ENCODE measurements at places on chromosomes 2 and 18.

- DNase-seq, result no peak
Observed at GRCh38 chr2:29223257-29223656, 108.0 kb downstream of the CLIP4 start.

DNA sequence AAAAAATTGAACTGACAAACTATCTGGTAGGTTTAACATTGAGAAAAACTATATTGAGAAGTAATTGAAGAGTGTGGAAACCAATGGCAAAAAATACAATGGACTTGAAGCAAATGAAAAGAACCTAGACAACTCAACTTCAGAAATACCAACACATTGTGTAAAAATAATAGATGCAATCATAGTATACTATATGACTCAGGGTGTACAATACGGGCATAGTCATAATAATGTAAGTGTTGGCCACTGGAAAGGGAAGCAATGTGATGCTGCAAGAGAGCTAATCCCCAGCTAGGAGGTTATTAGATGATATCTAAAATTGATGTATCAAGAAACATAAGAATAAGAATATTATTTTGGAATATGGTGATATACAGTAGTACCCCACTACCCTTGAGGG is 45.3 kb downstream of the SMAD7 start:
- no peak for DNase-seq

- DNase-seq, result no peak
Observed at GRCh38 chr2:237919593-237919992, 47.2 kb upstream of the UBE2F start.

DNA sequence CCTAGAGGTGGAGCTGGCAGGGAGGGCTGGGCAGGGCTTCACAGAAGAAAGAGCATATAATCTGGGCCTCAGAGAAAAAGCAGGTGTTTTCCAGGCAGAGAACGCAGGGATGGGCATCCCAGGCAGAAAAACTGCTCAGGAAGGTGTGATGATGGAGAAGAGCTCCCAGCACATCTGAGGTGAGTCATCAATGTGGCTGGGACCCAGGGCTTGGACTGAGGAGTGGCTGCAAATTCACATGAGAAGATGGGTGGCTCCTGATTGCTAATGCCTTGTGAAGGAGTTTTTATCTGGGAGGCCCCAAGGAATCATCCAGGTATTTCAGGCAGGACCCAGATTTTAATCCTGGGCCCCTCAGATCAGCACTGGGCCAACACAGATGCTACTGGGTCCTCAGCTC is 10.2 kb downstream of the IL1F10 start:
- no peak for DNase-seq

GRCh38 chr2:79437433-79438267 is 75.2 kb upstream of the CTNNA2 start:
- no peak for DNase-seq

DNA sequence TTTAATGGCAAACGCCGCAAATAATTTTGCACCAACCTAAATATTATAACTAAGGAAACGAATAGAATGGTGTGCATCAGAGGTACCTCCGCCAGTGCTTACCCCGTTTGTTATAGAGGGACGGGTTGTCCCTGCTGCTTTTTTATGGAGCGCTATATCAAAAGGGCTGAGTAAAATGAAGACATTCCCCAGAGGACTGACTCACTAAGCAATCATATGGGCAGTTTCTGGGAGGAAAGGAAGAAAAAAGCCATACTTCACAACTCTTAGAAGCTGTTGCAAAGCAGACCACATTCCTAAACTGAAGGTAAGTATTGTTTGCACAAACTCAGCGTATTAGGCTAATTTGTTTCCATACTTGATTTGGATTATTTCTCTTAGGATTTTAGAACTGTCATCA is 12.9 kb downstream of the ID2 start:
- DNase-seq, result no peak

GRCh38 chr2:12005886-12006681 is 259.7 kb downstream of the LPIN1 start:
- DNase-seq, result peak; percentile 42

GRCh38 chr2:68789603-68790002 is 55.0 kb downstream of the ARHGAP25 start:
- DNase-seq, result no peak

- DNase-seq, result no peak
Observed at GRCh38 chr18:23932385-23933067, 82.0 kb upstream of the TTC39C start.

DNA sequence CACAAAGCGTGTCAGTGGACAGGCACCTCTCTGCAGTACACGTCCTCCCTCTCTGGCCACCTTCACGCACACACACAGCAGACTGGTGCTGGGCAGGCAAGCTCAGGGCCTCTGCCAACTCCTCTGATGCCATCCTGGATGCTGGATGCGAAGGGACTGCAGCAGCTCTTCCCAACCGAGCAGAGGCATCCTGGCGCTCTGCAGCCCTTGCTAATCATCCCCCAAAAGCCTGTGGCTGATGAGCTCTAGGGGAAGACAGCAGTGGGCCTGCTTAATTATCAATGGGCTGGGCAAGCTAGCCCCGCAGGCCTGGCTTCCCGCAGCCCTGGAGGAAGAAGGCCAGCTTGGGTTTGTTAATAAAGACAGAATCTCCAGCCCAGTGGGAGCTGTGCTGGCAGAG is 71.3 kb upstream of the TEX51 start:
- DNase-seq, result no peak

DNA sequence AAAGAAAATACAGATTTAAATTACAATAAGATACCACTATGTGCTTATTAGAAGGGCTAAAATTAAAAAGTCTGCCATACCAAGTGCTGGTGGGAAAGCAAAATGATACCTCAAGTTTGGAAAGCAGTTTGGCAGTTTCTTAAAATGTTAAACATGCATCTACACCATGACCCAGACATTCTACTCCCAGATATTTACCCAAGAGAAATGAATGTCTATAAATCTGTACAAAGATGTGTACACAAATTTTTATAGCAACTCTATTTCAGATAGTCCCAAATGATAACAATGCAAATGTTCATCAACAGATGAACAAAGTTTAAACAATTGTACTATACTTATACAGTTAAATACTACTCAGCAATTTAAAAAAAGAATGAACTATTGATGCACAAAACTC is 7.1 kb upstream of the DSG4 start:
- no peak for DNase-seq

- no peak for DNase-seq
Observed at GRCh38 chr2:105384216-105384615, 14.6 kb downstream of the FHL2 start.

DNA sequence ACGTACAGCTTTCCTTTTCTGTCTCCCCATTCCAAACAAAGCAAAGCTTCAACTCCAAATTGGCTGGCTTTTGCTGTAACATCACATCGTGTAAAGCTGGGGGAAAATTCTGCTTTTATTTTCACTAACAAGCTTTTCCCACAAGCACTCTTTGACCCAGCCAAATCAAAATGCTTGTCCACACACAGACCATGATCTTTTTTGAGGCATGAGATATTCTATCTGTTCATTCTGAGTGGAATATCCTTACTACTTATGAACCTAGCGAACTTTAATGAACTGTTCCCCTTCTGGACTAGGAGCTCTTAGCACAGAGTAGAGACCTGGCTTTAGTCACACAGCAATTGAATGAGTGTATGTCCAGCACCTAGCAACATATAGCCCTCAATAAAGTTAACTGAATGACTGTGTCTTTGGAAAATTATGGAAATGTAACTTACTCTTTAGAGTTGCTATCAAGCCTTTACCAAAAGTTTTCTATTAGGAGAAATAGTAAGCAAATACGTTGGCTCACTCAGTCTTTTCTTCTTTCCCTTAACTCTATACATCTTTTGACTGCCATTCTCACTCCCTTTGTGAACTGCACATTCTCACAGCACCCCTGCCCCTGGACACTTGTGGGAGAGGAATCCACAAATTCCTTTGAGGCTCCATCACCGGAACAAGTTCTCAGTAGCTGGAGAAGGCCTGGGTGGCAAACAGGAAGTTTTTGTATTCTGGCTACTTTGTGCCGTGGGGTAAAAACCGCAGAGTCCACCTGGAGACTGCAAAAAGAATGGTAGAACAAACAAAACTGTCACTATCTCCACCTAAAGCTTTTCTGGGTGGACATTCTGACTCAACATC is 1.3 kb upstream of the UBE2E3 start:
- DNase-seq, result no peak

GRCh38 chr2:160402997-160403979 is 90.3 kb downstream of the RBMS1 start:
- no peak for DNase-seq

- no peak for DNase-seq
Observed at GRCh38 chr18:6132751-6133368, 237.5 kb upstream of the TMEM200C start.

DNA sequence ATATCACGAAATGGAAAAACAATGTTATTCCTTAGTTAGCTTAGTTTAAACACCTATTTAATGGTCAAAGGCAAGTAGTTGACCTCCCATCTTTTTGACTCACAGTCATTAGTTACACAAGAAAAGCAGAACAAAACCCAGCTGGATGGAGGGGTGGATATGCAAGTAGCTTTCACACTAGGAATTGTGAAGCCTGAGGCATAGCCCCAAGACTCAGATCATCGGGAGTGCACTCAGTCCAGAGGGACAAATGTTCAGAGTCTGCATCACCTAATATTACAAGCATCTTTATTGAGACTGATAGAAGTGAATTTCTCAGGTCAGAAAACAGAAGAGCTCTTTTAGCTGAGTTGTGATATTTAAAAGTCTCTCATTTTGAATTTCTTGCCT is 15.5 kb upstream of the CPS1 start:
- no peak for DNase-seq

DNA sequence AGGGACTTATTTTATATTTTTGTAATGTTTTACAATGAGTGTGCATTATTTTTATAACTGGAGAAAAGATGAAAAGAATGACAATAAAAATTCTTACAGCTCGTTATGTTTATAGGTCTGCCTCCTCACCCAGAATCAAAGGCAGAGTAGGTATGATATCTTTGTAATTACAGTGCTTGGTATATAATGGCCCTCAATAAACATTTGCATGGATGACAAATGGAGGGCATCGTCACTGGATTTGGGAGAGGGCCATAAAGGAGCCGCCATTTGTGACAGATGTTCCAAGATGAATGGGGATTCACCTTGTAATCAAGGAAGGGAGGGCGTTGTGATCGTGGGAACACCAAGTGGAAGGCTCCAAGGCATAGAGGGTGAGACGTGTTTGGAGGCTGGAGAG is 22.6 kb upstream of the GIGYF2 start:
- DNase-seq, result no peak

GRCh38 chr2:15169326-15170069 is 391.6 kb downstream of the NBAS start:
- no peak for DNase-seq

DNA sequence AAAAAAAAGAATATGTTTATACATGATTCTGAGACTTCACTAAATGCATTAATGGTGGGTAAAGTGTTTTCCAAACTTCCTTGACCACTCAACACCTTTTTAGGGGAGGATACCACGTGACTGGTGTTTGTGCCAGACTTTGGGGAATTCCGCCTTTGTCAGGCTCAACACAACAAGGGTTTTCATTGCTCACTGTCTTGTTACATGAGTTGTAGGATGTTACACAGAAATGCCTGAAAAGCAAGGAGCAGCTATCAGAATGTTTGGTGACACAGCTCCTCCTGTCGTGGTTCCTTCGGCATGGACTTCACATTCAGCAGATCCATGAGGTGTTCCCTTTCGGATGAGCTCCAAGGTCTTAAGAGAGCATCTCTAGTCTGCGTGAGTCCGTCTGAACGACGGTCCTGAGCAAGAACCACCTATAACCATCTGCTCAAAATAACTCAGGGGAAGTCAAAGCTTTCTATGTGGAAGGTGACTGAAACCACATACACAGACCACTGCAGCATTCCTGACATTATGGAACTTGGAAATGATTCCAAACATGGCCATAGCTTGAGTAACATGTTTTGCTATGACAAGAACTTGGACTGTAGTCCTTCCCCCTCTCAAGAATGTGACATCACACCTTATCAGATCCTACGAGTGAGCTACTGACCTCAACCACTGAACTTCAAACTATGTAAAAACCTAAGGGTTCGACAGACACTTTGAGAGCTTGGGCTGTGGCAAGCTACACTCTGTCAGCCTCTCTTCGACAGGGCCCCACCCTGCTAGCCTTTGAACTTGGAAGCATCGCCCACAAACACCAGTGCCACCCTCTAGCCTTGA is 57.5 kb downstream of the MCFD2 start:
- DNase-seq, result no peak

DNA sequence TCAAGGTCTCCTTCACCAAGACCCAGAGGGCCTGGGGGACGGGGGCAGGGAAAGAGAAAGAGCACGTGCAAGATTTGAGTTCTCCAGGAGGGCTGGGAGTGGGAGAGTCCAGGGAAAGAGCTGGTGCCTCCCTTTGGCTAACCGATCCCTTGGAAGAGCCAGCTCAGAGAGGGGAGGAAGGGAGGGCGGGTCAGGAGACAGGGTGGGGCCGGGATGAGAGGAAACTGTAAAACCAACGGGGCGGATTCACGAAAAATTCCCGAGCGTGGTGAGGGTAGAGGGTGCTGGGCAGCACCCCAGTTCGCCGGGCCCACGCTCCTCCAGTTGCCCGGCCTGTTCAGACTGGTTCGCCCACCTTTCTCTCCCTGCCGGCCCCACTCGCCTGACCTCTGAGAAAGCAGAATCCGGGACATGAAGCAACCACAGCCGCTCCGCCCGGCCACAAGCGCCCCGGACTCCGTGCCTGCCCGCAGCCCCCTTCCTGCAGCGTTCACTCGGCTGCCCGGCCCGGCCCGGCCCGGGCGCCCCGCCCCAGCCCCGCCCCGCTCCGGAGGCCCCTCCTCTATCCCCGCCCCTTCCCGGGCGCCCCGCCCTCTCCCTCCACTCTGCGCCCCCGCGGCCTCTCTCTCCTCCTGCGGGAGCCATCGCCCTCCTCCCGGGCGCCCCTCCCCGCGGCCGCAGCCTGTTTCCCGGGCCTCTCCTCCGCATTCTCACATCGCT is 230.9 kb upstream of the SMAD2 start:
- DNase-seq, result peak; percentile 42

DNA sequence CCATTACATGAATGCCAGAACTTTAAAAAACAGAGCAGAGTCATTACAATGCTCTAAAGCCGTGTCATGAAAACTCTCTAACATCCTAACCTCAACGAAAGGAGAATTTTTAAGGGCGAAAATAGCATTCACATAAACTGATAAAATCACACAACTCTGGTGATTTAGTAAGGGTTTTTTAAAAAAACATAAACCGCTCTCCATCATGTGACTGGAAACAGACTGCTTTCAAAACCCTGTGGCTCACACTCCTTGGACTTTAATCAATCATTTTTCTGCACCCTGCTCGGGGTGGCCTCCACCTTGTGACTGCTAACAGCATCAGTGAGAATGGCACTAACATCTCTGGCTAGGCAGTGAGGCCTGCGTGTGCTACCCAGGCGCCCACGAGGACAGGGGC is 12.1 kb downstream of the DOCK10 start:
- DNase-seq, result no peak

DNA sequence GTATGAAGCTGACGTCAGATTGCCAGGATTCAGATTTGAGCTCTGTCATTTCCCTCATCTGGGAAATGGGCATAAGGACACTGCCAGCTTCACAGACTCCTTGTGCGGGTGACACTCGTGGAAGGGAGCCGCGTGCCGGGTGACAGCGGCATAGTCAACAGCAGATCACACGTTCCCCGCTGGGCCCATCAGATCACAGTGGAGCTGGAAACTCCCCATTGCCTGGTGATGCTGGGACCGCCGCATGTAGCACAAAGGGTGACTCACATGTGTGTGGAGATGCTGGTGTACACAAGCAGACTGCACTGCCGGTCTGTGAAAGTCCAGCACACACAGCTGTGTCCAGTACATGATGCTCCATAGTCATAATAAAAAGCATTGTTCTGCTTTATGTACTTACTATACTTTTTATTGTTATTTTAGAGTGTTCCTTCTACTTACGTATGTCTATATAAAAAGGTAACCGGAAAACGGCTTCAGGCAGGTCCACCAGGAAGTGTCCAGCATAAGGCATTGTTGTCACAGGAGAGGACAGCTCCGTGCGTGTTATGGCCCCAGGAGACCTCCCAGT is 31.8 kb downstream of the SALL3 start:
- no peak for DNase-seq

Measured in stimulated activated CD4-positive, alpha-beta T cell treated with anti-CD3 and anti-CD28 coated beads, Interleukin-15, amount 100 ng/mL, for 1 hour (primary cell).